Mesenchymal stem cell (in vitro differentiated cells and primary cell): ENCODE measurements at places on chromosomes 12 and 14.
A peak's percentile ranks its signal among the peaks of the same experiment; 100 is the strongest.

DNA sequence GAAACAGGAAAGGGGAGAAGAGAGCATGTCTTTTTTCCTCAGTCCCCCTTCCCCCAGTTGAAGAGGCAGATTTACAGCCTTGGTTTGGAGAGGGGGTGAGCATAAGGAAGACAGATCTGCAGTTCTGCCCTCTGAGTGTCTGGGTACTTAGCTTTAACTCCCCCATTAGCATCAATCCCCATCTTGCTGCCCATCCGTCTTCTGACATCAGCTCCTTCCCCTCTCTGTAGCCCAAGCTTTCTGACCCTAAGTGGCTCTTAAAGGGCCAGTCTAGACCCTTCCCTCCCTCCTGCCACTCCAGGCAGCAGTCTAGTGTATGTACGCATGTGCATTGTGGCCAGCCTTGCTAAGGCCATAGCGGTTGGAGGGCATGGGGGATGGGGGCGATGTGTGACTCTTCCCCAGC, 7.3 kb downstream of the GPR84 start:
- peak; percentile 48 for DNase-seq

GRCh38 chr12:120944645-120945217, 33.6 kb upstream of the HNF1A start:
- peak; percentile 56 for DNase-seq

- DNase-seq = no peak
Measured at GRCh38 chr14:56244138-56244789, 126.1 kb downstream of the PELI2 start.

DNA sequence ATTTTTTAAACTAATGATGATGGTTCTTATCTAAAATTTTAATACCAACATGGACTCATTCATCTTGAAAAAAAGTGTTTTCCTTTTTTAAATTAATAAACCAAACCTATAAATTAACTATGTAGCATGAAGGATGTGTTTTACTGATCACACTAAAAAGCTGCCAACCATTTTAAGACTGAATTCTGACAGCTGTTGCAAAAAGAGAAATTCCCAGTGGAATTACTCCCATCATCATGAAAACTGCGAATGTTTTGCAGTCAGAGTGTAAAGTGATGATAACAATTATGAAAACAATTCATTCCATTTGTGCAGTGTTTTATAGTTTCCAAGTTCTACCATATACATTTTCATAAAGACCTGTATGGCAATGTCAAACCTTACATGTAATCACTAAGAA, 232.8 kb downstream of the SLC2A13 start:
- DNase-seq = no peak

DNA sequence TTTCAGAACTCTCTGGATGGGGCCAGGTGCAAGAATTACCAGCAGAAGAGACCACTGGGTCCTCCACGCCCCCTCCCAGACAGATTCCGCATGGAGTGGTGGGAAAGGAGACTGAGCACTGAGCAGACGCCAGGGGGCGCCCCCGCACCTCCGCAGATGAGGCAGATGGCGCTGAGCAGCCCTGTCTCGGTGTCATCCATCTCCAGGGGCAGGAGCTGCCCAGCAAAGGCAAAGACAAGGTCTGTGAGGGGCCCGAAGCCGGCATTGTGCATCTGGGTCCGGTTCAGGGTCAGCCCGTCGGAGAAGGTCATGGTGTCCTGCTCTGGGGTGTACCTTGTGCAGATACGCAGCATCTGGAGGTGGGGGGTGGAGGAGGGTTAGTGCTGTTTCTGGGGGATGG, 6.3 kb upstream of the ITGB7 start:
- DNase-seq = peak; percentile 75

DNA sequence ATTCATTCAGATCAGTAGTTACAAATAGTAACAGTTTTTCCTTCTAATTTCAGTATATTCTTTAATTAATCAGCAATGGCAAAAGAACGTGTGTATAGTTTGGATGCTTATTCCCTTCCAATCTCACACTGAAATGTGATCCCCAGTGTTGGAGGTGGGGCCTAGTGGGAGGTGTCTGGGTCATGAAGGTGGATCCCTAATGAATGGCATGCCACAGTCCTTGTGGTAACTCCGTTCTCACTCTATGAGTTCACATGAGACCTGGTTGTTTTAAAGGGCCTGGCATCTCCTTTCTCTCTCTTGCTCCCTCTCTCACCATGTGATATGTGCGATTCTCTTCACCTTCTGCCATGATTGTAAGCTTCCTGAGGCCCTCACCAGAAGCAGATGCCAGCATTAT, 18.9 kb upstream of the SYNDIG1L start:
- no peak for DNase-seq

GRCh38 chr12:53057816-53058500, 8.1 kb downstream of the TNS2 start:
- no peak for DNase-seq

GRCh38 chr12:132066345-132066685, 77.8 kb downstream of the DDX51 start:
- peak; percentile 20 for DNase-seq

- DNase-seq = no peak
Measured at GRCh38 chr12:124286971-124287370, 7.9 kb upstream of the RFLNA start.

DNA sequence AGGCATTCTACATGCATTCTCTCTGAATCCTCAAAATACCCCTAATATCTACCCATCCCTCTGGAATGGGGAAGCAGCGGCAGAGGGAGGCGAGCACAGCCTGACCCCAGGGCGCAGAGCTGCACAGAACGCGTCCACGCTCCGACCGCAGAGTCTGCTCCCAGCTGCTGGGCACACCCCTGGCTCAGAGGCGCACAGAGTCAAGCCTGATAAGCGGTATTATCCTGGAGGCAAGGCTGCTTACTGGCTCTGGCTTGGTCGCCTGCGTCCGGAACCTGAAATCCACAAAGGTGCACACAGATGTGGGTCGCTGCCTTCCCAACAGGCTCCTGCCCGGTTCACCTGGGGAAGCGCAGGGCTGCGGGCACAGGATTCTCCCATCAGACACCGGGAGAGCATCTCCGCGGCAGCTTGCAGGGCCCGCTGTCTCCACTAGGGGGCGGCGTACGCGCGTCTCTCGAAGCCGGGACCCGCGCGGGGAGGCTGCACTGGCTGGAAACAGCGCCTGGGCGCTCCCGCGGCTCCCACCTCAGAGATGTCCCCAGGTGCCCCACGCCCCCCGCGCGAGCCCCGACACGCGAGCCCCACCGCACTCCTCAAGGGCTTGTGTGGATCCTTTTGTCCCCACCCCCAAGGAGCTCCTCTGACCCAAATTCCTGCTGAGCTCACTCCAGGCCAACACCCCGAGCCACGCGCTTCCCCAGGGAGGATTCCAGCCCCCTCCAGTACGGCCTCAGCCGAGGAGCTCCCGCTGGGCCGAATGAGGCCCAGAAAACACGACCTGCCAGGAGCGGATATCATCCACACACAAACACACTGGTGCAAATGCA, 120.1 kb upstream of the FZD10 start:
- no peak for DNase-seq

DNA sequence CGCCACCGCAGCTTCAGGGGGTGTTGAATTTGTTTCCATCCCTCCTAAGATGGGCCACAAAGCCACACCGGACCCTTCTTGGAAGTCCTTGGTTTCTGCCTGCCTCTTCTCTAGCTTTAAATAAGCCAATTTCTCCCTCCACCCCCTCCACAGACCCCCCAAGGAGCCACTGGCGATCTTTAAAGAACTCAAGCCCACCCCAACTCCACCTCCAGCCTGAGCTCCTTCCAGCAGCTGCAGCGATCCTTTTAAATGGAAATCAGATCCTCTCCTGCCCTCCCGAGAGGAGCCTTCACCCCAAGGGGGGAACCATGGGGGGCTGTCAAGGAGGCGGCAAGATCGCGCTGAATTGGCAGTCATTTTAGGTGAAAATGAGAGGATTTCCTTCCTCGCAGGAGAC, 133.1 kb downstream of the NCOR2 start:
- DNase-seq = no peak

DNA sequence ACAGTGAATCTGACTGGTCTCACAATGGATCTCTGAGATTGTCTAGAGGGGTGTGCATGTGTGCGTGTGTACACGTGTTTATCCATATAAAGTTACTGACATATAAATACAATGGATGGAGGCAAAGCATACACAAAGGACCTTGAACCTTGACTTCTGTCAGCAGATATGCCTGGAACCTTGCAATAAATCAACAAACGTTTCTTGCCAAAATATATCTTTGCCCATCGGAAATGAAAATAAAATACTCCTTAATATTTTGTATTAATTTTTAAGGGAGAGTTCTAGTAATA, 52.1 kb upstream of the KCNJ8 start:
- DNase-seq = no peak

- DNase-seq = no peak
Measured at GRCh38 chr14:68762953-68763764, 29.7 kb downstream of the ZFP36L1 start.

GRCh38 chr14:37027188-37027824, 145.1 kb downstream of the SLC25A21 start:
- DNase-seq = no peak

- DNase-seq = no peak
Measured at GRCh38 chr14:84825481-84826251, 704.3 kb upstream of the FLRT2 start.

DNA sequence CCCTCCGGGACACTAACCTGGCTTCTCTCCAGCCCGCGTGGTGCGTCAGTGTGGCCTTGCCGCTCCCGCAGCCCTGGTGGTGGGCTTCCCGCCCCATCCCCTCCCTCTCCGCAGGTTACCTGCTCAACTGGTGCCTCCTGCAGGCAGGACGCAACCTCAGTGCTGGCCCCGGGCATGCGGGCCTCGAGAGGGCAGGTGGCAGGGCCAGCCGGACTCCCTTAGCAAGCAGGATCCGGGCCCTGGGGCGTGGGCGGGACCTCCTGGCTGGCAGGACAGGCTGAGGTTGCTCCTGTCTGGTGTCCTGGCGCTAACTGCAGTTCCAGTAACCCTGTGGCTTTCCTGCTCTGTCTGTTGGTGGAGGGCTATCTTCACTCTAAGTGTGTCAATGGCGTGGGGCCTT, 8.6 kb upstream of the ADSS1 start:
- no peak for DNase-seq

DNA sequence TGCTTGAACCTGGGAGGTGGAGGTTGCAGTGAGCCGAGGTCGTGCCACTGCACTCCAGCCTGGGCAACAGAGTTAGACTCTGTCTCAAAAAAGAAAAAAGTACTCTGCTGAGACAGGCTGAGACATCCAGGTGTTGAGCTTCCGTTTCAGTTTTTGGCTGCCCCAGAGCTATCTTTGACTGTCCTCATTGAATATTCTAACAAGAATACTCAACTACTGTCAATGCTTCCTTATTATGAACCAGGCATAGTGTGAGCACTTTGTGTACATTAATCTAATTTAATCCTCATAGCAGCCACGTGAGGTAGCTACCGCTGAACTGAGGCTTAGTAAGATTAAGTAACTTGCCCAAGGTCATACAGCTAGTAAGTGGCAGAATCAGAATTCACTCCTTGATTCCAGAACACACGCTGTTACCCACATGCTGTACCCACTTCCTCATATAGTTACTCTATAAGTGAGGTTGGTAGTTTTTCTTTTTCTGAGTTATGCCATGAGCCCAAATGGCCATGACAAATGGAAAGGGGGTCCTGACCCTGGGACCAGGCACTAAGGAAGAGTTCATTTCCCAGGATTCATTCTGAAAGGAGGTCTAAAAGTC, 11.3 kb downstream of the ALDH1L2 start:
- DNase-seq = no peak

DNA sequence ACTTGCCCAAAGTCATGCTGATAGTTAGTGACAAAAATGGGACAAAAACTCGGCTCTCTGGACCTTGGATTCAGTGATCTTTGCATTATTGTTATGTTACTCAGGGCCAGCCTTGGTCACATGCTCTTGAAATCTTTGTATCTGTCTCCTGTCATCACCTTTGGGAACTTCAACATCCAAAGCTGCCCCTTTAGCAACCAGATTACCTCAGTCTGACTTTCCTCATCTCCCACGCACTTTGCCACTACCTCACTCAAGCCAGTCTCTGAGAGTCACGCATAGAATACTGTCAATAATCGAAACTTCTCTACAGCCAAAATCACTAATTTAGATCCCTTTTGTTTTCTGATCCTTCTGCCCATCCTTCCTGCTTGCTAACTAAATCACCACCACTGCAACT, 90.8 kb upstream of the DAAM1 start:
- no peak for DNase-seq

- DNase-seq = no peak
Measured at GRCh38 chr12:62916632-62917425, 18.1 kb downstream of the PPM1H start.

DNA sequence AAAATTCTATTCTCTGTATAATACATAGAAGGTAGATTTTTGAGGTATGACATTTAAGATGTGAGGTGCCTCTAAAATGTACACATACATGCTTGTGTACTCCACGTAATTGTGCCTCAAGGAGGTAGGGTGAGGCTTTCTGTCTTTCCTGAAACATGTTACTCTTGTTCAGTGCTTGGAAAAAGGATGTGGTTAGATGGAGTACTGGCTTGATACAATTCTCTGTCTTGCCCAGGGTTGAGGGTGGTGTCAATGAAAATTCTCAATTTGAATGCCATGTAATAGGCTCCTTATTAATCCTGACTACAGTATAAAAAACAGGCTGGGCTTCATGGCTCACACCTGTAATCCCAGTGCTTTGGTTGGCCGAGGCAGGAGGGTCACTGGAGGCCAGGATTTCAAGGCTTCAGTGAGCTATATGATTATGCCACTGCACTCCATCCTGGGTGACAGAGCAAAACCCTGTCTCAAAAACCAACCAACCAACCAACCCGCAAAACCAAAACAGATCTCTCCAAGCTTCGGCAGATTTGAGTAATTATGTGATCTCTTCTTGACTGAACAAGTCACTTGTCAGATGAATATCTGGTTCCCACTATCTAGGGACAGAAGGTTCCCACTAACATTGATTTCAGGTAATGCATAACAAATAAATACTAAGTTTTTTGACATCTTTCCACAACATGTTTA, 41.6 kb downstream of the RCOR1 start:
- DNase-seq = no peak

- no peak for DNase-seq
Measured at GRCh38 chr14:86055512-86056075, 525.6 kb downstream of the FLRT2 start.

- peak; percentile 6 for DNase-seq
Measured at GRCh38 chr12:40331886-40332285, 107.1 kb downstream of the LRRK2 start.

- DNase-seq = no peak
Measured at GRCh38 chr12:67676624-67677023, 28.1 kb downstream of the DYRK2 start.
